ENCODE measurements at places on chromosomes 3 and 15.
A peak's percentile ranks its signal among the peaks of the same experiment; 100 is the strongest.

DNA sequence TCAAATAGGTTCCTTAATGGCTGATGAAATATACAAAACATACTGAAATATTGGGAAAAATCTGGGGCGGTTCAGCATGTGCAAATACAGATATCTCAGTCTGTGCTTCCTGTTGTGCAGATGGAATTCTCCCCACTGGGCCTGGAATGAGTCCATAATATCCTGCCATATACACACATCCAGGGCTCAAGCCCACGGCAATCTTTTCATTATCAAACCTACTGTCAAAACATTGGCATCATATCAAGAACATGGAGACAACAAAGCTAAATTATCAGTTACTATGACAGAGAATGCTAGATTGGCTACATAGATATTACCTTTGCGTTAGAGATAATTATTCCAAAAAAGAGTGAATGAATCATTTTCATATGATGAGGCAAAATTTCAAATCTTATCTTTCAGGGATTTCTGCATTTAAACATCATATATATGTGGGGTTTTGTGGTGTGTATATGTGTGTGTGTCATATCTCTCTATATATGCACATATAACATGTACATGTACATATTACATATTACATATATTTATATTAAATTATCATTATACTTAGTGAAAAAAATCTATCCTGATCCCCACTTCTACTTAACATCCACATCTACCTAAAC lies 713.3 kb downstream of the GBE1 start:
- DNase-seq: no peak

- no peak for DNase-seq
These were observed 13.5 kb downstream of the SEMA4B start for GRCh38 chr15:90214553-90215196.

GRCh38 chr15:60179786-60180391 lies 175.8 kb downstream of the FOXB1 start:
- peak; percentile 16 for DNase-seq

- DNase-seq: no peak
These were observed 495.5 kb upstream of the ROBO1 start for GRCh38 chr3:80263260-80263659.

DNA sequence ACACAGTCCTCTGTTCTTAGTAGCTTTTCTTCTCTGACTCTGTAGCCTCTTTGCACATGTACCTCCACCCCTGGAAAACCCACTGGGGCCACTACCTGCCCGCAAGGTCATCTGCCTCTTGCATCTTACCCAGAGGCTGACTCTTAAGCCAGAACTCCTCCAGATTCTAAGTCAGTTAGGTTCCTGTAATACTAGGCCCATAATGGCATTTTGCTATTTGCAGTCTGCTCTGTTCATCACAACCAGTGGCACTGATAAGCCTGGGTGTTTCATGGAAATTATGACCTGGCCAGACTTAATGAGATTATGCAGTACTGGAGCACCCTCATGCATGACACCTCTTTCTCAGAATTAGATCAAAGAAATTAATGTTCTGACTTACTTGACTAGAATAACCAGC lies 31.7 kb upstream of the ATG7 start:
- DNase-seq: no peak

- peak; percentile 76 for DNase-seq
These were observed 7.7 kb downstream of the ITPKA start for GRCh38 chr15:41501191-41501917.

DNA sequence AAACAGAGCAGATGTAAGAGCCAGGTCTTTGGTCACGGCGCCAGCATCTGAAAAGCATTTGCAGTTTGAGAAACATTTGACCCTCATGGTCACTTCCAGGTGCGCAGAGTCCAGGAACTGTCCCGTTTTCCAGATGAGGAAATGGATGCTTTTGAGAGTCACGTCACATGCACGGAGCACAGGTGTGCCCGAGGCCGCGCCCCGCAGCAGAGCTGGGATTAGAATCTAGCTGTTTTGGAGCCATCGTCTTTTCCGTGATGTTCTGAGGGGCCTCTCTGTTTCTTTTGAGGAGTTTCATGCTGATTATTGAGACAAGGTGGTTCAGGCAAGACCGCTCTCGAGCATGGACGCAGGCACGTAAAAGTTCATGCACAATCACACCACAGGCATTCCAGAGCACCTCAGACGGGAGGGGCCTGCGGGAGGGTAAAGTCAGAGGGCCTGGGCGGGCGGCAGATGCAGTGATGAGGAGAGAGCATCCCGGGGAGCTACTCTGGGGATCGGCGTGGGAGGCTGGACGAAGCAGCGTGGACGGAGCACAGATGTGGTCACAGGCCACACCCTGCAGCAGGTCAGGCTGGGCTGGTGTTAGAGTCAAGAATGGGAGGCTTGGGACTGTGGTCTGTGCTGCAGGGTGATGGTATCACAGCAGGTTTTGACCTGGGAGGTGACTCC lies 139.2 kb upstream of the MEF2A start:
- DNase-seq: no peak

DNA sequence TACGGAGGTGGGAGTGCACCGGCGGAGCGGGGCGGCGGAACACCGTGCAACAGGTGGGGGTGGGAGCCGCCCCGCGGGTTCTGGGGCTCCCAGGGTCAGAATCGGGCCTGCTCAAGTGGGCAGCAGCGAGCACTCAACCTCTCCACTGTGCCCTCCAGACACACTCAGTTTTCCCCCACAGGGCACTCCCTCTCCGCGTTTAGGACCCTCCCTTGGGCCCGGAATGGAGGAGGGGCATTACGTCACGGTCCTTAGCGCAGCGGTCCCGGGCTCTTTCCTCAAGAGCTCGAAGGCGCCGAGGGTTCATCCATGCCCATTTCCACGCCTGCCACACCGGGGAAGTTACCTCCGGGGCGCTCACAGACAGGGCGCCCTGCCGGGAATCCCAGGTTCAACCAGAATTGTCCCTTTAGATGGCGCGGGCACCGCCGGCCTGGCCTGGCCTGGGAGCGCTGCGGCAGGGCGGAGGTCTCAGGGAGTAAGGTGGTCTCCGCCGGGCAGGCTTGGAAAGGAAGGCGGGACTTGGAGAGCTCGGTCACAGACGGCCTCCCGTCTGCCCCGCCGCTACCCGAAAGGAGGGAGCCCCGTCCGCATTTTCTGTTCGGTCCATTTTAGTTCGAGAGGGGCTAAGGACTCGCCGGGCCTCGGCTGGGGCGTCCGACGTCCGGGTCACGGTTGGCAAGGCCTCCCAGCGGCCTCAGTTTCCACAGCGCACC lies 5.1 kb downstream of the RNU6-1 start:
- DNase-seq: peak; percentile 70

GRCh38 chr3:47394881-47395280 lies 14.1 kb downstream of the PTPN23 start:
- peak; percentile 73 for DNase-seq

- no peak for DNase-seq
These were observed 29.5 kb downstream of the ARL8B start for GRCh38 chr3:5151586-5151985.

- no peak for DNase-seq
These were observed 40.1 kb downstream of the SGO1 start for GRCh38 chr3:20145874-20146273.

- DNase-seq: peak; percentile 18
These were observed 127.0 kb downstream of the TFDP2 start for GRCh38 chr3:142022381-142022780.

DNA sequence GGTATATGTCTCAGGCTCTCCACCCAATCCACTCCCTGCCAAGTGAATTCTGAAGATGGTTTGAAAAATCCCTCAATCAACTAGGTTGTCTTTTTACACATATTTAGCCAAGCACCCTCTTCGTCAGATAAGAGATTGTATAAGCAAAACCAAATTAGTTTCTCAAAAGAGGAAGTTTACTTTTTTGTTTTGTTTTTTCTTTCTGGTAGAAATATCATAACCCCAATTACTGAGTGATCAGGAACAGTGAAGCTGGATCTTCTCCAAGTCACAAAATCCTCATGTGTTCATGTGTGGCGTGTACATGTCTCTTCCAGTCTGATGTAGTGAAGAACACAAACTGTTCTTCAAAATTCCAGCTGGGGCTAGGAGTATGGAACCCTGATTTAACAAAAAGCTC lies 180.6 kb downstream of the FOXP1 start:
- DNase-seq: no peak

- no peak for DNase-seq
These were observed 38.2 kb downstream of the FOXP1 start for GRCh38 chr3:71545330-71545729.

DNA sequence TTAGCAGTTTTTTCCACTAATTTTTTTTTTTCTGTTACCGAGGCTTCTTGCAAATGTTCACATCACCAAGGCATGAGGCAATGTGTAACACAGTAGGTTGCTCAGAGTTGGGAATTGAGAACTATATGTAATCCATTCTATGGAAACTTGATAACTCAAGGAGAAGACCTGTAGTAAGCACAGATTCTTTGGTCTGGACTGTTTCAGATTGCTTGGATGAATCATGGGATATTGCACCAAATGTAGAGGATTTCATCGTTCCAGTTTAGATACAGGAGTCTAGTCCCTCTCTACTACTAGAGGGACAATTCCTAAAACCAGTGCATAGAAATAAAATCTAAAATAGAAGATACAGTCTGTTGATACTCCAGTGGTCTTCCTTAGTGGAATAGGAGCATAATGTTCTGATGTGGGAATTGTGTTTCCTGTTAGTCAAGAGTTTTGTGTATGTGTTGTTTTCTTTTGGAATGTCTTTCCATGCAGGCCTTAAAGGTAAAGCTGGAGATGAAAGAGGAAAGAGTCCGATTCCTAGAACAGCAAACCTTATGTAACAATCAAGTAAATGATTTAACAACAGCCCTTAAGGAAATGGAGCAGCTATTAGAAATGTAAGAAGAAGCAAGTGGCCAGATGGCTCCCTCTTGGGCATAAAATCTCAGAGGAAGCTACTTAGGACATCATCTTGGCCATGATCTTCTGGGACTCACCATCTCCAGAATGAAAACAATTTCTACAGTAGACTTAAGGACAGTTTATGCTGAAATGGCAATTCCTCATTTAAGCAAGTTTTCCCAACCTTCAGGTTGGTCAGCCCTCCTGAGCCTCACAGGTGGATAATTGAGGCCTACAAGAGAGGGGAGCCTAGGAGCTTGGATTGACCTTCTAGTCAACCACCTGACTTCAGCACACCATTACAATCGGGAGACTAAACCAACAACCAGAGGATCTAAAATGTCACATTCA lies 10.7 kb downstream of the KNSTRN start:
- no peak for DNase-seq

Data from eye (tissue), 1 donor.